ENCODE measurements at places on chromosomes 4 and X.

DNA sequence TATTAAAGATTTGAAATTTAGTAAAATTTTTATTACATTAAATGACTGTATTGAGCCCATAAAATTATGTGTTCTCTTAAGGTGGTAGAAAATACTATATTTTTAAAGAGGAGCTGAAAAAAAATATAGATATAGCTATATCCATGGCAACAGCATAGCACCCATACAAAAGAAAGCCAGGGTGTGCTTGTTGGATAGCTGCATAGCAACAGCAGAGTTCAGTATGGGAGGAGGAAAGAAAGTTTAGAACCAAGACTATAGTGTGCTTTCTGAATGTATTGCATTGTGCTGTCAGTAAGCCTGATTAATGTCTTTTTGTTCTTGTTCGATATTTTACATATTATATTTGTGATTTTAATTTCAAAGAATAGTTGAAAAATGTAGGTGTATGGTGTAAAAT is 78.4 kb downstream of the GRID2 start:
- DNase-seq, result no peak

GRCh38 chrX:11628399-11628798 is 37.3 kb downstream of the ARHGAP6 start:
- DNase-seq, result no peak

GRCh38 chrX:102155806-102156179 is at the start of gene BEX5:
BEX5 (minus strand) TSS chrX:102155977; CDS start chrX:102154265, 1,712 bp downstream.
- peak; percentile 54 for DNase-seq

DNA sequence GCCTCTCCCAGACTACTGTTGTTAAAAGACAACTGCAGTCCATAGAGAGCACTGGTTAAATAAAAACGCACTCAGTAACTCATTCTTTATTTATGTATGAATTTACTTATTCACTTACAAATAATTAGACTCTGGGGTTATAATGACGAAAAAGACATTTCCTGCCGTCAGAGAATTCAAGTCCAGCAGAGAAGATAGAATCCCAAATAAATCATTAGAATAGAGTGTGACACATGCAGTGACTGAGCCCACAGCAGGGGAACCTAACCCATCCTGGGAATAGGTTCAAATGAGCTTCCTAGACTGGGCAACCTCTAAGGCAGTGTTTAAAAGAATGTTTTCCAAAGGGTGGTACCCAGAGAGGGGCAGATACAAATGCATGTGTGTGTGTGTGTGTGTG is 53.9 kb downstream of the FGFBP1 start:
- DNase-seq, result no peak

DNA sequence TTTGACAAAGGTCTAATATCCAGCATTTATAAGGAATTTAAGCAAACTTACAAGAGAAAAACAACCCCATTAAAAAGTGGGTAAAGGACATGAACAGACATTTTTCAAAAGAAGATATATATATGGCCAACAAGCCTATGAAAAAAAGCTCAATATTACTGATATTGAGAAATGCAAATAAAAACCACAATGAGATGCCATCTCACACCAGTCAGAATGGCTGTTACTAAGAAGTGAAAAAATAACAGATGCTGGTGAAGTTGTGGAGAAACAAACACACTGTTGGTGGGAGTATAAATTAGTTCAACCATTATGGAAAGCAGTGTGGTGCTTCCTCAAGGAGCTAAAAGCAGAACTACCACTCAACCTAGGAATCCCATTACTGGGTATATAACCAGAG is 91.6 kb upstream of the EFHC2 start:
- no peak for DNase-seq
